ENCODE measurements at places on chromosomes 2 and 18. TPM values are rescaled to one million over a fixed set of nuclear protein-coding genes. Genes with fewer than 3 reads are reported as not detected.

GRCh38 chr2:225993430-225993829, 593.9 kb downstream of the NYAP2 start:
- H3K4me1 ChIP-seq, result peaks cover 2% of the 10 kb centered on the region
- no peak overlapping the region for H3K27ac ChIP-seq
- H3K36me3 ChIP-seq, result no peaks in the 10 kb centered on the region
- DNase-seq, result no peak
- no peak overlapping the region for H3K4me3 ChIP-seq
- H3K27me3 ChIP-seq, result no peaks in the 10 kb centered on the region

DNA sequence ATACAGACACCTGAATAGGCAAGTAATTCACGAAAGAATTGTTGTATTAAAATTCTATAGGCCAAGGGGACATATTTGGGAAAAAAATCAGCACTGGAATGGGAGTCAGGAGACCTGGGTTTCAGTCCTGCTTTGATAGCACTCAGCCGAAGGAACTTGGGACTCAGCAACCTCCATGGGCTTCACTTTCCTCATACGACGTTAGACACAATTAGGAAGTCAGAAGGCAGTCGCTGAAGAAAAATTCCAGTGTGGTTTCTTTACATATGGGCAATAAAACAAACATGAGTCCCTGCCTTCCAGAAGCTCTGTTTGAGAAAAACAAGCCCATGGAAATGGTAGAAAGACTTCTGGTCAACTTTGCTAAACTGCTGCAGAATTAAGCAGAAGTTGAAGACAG, 15.1 kb upstream of the CYRIA start:
- no peaks in the 10 kb centered on the region for H3K27me3 ChIP-seq
- H3K4me1 ChIP-seq, result peaks cover 14% of the 10 kb centered on the region
- H3K27ac ChIP-seq, result no peak overlapping the region
- no peak for DNase-seq

GRCh38 chr2:137842430-137842829, 121.8 kb upstream of the HNMT start:
- H3K36me3 ChIP-seq, result no peaks in the 10 kb centered on the region
- peaks cover 2% of the 10 kb centered on the region for H3K4me1 ChIP-seq
- DNase-seq, result no peak
- no peak overlapping the region for H3K4me3 ChIP-seq

DNA sequence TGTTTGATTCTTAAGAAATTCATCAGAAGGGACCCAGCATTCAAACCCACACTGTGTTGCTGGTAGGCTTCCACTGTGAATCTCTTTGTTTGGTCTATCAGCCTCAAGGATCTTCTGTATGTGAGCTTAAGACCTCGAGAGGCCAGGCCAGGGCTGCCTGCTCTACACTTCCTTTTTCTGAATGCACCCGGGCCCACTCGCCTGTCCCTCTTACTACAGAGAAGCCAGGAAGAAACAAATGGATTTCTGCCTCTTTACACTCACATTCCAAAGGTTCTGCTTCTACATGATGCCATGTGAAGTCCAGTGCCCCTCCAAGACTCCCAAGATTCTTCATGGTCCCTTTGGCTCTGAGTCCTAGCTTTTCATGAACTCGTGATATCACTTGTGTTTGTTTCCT, 25.4 kb upstream of the MRPL19 start:
- H3K36me3 ChIP-seq, result no peaks in the 10 kb centered on the region
- no peak for DNase-seq
- no peak overlapping the region for H3K27ac ChIP-seq

DNA sequence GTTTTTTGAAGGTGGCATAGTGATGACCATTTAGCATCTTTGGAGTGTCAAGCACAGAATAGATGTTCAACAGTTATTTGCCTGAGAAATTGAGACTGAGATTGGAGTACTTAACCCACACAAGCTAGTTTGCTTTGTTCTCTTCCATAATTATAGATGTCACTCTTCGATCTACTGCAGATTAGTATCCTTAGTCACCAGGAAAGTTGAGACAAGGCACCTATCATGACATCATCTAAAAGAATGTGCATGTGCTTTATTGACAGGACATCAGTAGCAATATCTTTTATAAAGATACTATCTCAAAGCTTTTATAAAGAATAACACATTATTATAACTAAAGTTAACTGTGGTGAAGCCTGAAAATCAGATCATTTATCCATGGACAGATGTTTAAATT, 6.4 kb downstream of the VRK2 start:
- H3K27ac ChIP-seq, result no peak overlapping the region
- no peaks in the 10 kb centered on the region for H3K27me3 ChIP-seq
- DNase-seq, result no peak
- H3K36me3 ChIP-seq, result peaks cover 6% of the 10 kb centered on the region

GRCh38 chr2:240397924-240398645, 37.4 kb upstream of the GPC1 start:
- H3K27me3 ChIP-seq, result no peaks in the 10 kb centered on the region
- H3K4me3 ChIP-seq, result no peak overlapping the region
- H3K27ac ChIP-seq, result peak overlapping the region; percentile 50
- H3K36me3 ChIP-seq, result no peaks in the 10 kb centered on the region

- H3K4me3 ChIP-seq, result no peak overlapping the region
- peaks cover 30% of the 10 kb centered on the region for H3K4me1 ChIP-seq
- H3K27me3 ChIP-seq, result no peaks in the 10 kb centered on the region
- H3K27ac ChIP-seq, result no peak overlapping the region
Measured at GRCh38 chr2:174397773-174398172, 2.2 kb downstream of the SCRN3 start.

DNA sequence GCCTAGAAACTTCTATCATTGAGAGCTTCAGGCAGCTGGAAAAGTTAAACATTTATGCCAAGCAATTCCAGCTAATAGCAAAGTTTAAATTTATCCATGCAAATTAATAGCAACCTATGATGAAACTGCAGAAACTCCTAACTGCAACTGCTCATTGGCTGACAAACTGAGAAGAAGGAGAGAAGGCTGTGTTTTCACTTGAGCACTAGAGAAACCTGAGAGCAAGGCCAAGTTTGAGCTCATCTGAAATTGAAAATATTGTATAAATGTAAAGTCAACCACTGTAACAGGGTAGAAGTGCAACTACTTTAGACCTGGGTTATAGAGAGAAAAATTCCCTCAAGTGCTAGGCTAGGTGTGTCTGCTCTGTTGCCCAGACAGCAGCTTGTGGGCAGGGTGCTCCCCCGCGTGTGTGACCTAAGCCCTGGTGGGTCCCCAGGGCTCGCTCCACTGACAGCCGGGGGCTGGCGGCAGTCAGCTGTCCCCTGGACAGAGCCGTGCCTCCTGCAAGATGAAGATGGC, 50.2 kb downstream of the CABYR start:
- H3K4me1 ChIP-seq, result peaks cover 9% of the 10 kb centered on the region
- no peak overlapping the region for H3K4me3 ChIP-seq
- no peak overlapping the region for H3K27ac ChIP-seq
- H3K36me3 ChIP-seq, result peaks cover 18% of the 10 kb centered on the region
- H3K27me3 ChIP-seq, result no peaks in the 10 kb centered on the region

- no peaks in the 10 kb centered on the region for H3K36me3 ChIP-seq
- no peak overlapping the region for H3K4me3 ChIP-seq
- no peak overlapping the region for H3K27ac ChIP-seq
Measured at GRCh38 chr18:37570336-37570930, 4.8 kb upstream of the CELF4 start.

- H3K27me3 ChIP-seq, result no peaks in the 10 kb centered on the region
- peaks cover 20% of the 10 kb centered on the region for H3K4me1 ChIP-seq
- H3K36me3 ChIP-seq, result peaks cover 22% of the 10 kb centered on the region
- no peak overlapping the region for H3K4me3 ChIP-seq
- DNase-seq, result no peak
- H3K27ac ChIP-seq, result peak overlapping the region; percentile 38
Measured at GRCh38 chr2:3168230-3168891, 209.3 kb downstream of the EIPR1 start.

GRCh38 chr2:172462849-172463381, 35.5 kb downstream of the ITGA6 start:
- no peaks in the 10 kb centered on the region for H3K36me3 ChIP-seq
- H3K27ac ChIP-seq, result no peak overlapping the region
- H3K27me3 ChIP-seq, result peaks cover 20% of the 10 kb centered on the region
- no peak for DNase-seq
- no peak overlapping the region for H3K4me3 ChIP-seq

FSIP2 gene
- 28.7 TPM for total RNA-seq

PREPL gene
- 47.2 TPM for total RNA-seq

DSG1 gene
- 0.09 TPM for total RNA-seq

DGUOK gene
- 66.8 TPM for total RNA-seq

HOXD10 gene
- 4.1 TPM for total RNA-seq

IGFBP2 gene
- 376 TPM for total RNA-seq

GLI2 gene
- 67.0 TPM for total RNA-seq

ZNF2 gene
- 6.2 TPM for total RNA-seq

RTP5 gene
- not detected for total RNA-seq

B4GALT6 gene
- total RNA-seq, result 46.3 TPM

AKAIN1 gene
- total RNA-seq, result not detected
